ENCODE measurements at places on chromosomes 6 and 20.

- DNase-seq, result no peak
Measured at GRCh38 chr6:90186026-90186425, 110.6 kb downstream of the BACH2 start.

GRCh38 chr6:7559651-7560385, 18.3 kb downstream of the DSP start:
- DNase-seq, result no peak

GRCh38 chr20:63826753-63827152, 4.3 kb downstream of the ZBTB46 start:
- DNase-seq, result no peak

GRCh38 chr6:29656157-29656556, 735 bp upstream of the MOG start:
- no peak for DNase-seq

GRCh38 chr20:62980970-62981369, 25.8 kb downstream of the BHLHE23 start:
- DNase-seq, result no peak

DNA sequence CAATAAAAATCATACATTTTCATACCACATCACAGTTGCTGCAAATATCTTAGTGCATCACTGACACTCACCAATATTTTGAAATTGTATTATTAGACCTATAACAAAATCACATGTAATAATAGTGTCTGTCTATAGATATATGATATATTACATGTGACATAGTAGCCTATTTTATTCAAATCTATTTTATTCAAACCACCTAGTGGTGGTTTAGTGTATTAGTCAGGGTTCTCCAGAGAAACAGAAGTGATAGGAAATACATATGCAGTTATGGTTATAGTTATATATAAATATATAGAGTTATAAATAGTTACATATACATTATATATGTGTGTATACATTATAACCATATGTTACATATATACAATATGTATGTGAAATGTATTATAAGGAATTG, 366.5 kb upstream of the ARID1B start:
- DNase-seq, result no peak

- DNase-seq, result no peak
Measured at GRCh38 chr6:16305788-16306187, 67.4 kb downstream of the GMPR start.

- no peak for DNase-seq
Measured at GRCh38 chr20:63137851-63138415, 78.0 kb downstream of the YTHDF1 start.

GRCh38 chr6:107698146-107698545, 126.0 kb downstream of the SCML4 start:
- DNase-seq, result peak; percentile 17

DNA sequence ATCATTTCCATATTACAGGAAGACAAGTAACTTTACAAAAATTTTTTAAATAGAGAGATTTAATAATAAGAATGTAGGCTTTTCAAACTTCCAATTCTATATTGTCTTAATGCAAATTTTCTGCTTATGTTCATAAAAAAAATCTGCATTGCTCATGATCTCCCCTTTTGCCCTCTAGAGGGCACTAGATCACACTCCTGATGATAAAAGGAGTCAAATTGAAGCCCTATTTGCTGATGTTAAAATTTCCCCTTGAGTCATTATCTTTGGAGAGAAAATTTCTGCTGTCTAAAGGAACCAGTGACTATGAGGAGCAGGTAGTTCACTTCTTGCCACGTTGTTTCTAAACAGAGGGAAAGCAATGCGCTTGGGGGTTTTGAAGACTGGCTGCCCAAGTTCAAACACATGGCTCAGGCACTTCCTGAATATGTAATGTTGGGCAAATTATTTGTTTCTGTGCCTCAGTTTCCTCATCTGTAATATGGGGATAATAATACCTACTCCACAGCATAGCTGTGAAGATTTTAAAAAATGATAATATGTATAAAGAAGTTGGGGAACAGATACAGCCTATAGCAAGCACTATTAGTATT, 874.2 kb downstream of the TFAP2A start:
- no peak for DNase-seq

GRCh38 chr6:157104803-157105202, 218.5 kb downstream of the TMEM242 start:
- no peak for DNase-seq

DNA sequence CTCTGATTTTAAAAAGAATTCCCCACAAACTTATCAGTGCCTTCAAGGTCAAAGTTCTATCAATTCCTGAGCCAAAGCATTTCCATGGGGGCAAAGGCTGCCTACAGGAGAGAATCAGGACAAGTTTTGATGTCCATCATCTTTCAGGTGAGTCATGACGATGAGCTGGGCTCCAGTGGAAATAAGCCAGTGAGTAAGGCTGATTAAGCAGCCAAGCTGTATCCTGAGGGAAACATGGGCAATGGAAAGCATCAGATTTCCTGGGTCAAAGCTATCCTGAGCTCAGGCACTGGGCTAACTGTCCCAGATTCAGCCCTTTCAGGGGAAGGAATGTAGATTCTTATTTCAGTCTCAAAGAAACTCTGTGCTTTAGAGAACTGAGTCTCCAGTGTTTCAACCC, 377.4 kb downstream of the CD109 start:
- no peak for DNase-seq

- no peak for DNase-seq
Measured at GRCh38 chr6:48766349-48766748, 655.4 kb upstream of the PTCHD4 start.

DNA sequence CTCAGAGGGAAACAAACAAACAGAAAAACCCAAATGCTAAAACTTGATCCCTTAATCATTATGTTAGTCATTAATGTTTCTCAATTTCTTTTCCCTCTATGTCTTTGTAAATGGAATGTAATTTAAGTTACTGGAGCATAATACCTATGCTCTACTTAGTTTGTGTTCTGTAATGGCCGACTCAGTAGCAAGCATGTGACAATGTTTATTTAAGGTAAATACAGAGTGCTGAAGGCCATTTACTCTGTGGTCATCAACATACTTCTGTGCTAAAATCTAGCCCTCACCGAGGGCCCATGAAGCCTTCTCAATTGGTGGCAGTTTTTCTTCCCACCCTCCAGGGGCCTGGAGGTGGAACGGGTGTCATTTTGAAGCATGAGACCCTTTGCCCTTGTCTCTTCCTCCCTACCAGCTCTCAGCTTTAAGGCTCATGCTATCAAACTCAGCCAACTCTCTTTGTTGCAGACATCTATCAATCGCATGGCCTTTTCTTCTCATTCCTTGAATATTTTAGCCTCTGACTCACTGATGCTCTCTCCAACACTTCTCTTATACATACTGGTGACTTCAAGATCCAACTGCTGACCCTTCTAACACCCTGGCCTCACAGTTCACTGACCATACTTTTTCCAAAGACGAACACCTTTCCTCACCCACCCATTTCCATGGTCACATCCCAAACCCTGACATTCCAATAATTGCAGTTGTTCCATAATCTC, 48.2 kb downstream of the STX7 start:
- DNase-seq, result no peak

GRCh38 chr20:36312724-36313441, 6.7 kb downstream of the DLGAP4 start:
- no peak for DNase-seq

DNA sequence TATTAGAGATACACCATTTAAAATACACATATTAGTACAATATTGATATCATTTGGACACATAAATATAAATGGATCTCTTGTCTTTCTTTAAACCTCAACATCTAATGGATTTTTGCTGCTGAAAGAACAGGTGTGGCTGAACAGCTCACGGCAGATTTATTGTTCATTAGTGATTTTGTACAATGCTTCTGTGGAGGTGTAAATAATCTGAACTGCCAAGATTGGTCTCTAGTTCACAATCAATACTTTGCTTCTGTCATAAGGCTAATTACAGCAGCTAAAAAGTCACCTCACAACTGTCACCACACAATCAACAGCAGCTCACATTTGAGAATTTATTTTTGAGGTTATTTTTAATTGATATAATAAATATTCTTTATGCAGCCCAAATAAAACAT, 162.0 kb upstream of the SIM1 start:
- no peak for DNase-seq

Data from HFF-Myc (cell line).